ENCODE measurements at places on chromosomes 5 and 9.
A peak's percentile ranks its signal among the peaks of the same experiment; 100 is the strongest.

DNA sequence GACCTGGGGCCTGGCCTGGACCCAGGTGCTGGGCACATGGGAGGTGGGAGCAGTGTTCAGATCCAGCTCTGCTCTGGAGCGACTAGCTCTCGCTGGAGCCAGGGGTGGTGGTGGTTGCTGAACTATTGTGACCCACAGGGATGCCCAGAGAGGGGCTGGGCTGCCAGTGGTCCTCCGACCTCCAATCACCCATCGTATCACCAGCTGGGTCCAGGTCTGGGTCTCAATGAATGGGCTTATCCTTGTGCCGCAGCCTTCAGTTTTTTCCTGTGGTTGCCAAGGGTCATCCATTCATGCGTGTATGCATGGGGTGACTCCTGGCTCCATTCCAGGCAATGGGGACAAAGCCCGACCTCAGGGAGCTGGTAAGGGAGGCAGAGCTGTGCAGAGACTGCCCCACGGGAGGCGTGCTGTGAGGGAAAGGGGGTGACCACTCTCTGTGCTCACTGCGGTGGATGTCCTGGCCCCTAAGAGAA is 68.6 kb upstream of the RNF130 start:
- DNase-seq: no peak

GRCh38 chr9:109269839-109270238 is 51.0 kb downstream of the EPB41L4B start:
- no peak for DNase-seq

DNA sequence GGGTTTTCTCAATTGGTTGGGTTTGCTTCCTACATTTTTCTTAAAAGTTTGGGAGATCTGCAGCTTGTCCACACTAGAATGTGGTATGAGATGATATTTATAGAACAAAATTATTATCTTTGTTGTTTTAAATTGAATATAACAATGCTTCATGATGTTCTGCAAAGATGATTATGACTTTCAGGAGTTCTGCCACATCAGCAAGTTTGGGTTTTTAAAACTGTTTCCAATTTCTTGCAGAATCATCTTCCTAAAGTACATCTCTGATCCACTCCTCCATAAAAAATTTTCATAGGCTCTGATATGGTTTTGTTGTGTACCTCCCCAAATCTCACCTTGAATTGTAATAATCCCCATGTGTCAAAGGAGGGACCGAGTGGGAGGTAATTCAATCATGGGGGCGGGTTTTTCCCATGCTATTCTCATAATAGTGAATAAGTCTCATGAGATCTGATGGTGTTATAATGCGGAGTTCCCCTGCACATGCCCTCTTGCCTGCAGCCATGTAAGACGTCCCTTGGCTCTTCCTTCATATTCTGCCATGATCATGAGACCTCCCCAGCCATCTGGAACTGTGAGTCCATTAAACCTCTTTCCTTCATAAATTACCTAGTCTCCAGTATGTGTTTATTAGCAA is 119.1 kb upstream of the PTGER4 start:
- no peak for DNase-seq

GRCh38 chr5:138752341-138752950 is 779 bp upstream of the CTNNA1 start:
- DNase-seq: no peak

DNA sequence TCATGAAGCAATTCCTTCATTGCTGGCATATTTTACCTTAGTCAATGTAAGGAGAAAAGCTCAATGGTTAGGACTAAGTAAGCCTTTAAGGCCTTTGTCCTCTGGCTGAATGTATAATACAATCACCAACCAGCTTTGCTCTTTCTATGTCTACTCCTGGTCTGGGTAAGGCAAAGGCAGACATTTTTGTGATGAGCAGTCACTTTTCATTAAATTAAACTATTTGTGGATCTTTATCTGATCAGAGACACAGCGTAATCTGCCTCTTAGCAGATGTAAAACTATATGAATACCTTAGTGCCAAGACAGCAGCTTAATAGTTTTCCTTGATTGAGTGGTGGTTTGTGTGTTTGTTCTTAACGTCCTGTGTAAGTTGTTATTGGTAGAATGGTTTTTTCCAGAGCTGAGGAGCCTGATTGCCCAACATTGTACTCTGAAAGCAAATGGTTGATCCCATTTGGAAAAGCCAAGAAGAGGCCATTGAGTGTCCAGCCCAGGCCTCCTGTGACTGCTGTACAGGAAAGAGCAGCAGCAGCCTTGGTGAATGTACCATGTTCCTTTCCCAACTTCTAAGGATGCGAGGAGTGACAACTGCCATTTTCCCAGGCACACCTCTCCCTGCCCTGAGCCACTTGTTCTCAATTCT is 16.5 kb upstream of the CXXC5 start:
- DNase-seq: no peak

DNA sequence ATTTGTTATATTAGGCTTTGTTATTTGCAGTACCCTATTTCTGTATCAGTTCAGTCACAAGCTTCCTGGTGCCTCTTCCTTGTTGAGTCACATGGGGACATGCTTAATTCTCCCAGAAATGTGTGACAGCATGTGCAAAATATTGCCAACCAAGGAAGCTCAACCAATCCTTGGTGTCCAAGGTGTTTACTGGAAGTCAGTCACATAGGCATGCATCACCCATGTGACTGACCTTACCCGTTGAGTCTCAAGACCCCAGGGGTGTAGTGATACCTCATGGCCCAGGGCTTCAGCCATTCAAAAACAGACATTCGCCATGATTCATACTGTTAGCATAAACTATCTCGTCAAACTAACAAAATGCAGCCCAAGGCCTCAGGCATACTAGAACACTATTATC is 9.3 kb upstream of the ANKDD1B start:
- DNase-seq: no peak

DNA sequence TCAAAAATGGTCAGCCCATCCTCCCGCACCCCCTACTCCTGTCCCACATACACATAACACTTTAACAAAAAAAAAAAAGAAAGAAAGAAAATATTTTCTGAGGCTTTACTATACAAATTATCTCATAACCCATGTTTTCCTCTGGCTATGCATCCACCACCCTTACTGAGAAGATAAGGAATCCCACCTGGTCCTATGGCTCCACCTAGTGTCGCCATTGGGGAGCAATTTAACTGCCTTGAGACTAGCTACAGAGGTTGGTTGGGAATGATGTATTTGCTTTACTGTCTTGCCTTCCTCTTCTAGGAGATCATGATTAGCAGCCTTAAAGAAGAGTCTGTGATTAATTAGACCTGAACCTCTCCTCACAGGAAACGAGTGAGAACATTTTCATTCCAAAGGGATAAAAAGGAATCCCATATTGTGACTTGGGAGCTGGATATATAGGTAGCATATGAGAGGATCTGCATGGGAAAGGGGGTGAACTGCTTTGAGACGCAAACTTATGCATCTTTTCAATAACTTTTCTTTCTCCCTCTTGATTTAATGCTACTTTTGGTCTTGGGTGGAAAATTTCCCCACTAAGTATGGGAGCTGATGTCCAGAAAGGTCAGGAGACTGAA is 77.7 kb upstream of the SELENOP start:
- peak; percentile 49 for DNase-seq

DNA sequence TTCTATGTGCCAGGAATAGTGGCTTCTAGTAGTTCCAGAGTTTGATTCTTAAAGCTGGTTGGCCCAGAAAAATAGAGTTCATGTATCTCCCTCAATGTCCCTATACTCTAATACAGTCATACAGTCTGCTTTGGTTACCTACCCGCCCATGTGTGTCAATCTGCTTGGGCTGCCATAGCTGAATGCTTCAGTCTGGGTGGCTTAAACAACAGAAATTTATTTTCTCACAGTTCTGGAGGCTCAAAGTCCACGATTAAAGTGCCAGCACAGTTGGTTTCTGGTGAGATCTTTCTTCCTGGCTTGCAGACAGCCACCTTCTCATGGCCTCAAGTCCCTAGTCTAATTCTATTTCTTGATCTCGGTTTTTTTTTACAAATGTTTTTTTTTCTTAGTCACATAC is 1739.0 kb downstream of the MAT2B start:
- DNase-seq: no peak

DNA sequence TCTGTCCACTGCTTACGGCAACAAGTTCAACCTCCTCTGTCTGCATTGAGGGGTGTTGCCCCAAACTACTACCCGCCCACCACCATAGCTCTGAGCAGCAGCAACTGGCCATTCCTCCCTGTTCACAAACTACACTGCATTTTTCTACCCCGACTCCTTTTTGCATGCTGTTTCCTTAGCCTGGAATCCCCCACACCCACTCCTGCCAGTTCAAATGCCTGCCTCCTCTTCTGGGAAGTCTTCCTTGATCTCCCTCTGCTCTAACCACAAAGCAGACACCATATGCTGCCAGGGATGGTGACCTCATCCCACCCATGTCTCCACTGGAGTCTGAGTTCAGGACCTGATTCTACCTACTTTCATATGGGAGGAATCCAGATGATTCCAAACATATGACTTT is 13.3 kb downstream of the ALDH1B1 start:
- no peak for DNase-seq

- DNase-seq: peak; percentile 58
Measured at GRCh38 chr5:167578977-167579692, 712.3 kb upstream of the WWC1 start.

DNA sequence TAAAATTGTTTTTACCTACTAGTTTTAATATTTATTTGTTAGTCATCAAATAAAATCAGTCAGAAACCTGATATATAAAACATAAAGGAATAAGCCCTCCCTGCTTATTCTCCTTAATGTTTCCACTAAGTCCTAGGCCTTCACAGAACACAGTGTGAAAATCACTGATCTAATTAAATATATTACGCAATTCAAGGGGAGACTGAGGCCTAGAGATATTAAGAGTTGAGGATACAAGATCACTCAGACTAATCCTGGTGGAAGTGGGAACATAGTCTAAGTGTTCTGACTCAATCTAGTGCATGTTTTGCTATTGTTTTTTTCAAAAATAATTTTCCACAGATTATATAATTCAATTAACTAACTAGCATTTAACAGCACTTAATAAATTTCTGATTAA is 401.1 kb downstream of the SLCO4C1 start:
- no peak for DNase-seq

- no peak for DNase-seq
Measured at GRCh38 chr5:132854301-132854700, 12.0 kb downstream of the GDF9 start.

- DNase-seq: no peak
Measured at GRCh38 chr9:21558615-21559401, 76.7 kb upstream of the IFNE start.

- no peak for DNase-seq
Measured at GRCh38 chr5:101346906-101347305, 443.8 kb upstream of the ST8SIA4 start.

DNA sequence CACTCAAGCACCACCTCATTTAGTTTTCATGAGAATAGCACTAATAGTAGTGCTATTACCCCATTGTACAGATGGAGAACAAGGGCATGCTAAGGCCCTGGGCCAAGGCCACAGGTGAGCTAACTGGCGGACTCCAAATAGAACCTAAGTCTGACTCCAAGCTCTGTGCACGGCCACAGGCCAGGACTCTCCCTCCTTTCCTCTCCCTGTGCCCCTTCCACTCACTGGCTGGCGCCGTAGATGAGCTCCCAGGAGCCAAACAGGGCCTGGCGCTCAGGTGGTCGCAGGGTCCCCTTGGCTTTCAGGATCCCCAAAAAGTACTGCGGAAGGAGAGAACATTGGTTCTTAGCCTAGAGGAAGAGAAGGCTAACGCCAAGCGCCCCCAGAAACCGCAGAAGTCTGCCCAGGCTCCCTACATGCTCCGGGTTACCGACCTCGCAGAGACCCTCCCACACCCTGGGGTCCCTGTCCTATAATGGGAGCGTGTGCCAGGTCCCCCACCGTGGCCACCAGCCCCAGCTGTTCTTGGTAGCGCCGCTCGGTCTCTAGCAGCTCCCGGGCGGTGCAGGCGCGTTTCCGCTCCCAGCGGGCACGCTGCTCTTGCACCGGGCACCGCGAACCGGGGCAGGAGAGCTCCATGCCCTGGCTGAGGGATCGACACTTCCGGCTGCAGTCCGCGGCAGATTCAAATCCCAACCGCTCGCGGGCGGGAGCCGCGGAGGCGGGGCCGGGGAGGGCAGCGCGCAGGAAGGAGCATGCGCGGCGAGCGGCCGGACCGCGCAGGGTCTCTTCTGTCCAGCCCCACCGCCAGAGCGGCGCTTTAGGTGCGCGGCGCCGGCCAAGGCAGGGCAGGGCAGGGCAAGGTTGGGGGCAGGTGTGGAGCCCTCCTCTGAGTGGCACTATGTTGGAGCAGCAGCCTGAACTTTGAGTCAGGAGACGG is at the start of gene ARHGEF39:
TSS of gene ARHGEF39 (minus strand) at position 665 of the 940 bp plus-strand sequence. CDS start at position 639, 26 bp downstream.
- no peak for DNase-seq

DNA sequence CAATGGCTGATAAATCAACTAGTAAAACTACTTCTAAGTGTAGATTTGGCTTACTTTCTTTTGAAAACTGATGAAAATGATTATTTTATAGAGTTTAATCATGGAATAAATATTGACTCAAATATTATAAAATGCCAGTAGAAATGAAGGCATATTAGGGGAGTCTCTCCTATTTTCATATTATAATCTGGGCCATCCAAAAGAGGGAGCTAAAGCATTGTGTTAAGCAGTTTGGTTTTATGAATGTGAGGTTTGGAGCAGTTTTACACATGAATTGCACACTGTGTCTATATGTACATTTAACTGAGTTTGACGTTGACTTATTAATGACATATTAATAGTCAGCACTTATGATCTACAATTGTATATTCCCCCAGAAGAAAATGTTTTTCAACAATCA is 17.4 kb downstream of the CDH9 start:
- peak; percentile 20 for DNase-seq

DNA sequence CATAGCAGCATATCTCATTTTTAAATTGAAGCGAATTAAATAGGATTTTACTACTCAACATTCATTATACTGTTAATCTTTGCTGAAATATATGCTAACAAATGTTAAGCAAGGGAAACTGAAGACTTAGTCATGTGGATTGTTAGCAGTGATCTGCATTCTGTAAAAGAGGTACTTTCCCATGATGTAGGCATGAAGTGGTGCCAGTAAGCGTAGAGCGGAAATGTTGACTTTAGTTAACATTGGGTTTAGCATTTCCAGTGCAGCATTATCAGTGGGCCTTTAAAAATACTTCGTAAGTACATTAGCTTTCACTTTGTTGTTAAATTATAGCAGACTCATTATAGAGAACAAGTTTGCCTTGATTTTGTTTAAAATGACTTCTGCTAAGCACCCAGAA is 130.3 kb downstream of the CDC42SE2 start:
- no peak for DNase-seq

DNA sequence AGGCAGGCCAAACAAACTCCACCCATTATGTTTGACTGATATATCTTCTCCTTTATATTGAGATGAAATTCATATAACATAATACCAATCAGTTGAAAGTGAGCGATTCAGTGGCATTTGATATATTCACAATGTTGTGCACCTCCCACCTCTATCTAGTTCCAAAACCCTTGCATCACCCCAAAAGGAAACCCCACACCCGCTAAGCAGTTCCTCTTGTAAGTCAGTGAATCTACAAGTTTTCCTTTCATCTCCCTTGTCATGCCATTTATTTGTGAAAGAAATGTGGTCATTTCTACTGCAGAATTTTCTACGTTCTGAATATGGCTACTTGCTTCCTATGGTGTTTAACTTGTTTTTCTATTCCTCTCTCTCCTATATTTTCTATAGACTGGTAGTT is 99.4 kb upstream of the PTPN3 start:
- no peak for DNase-seq
